Activated naive CD8-positive, alpha-beta T cell treated with anti-CD3 and anti-CD28 coated beads for 36 hours (primary cell): ENCODE measurements at places on chromosomes 11 and 22. TPM values are rescaled to one million over a fixed set of nuclear protein-coding genes. Genes with fewer than 3 reads are reported as not detected.

DNA sequence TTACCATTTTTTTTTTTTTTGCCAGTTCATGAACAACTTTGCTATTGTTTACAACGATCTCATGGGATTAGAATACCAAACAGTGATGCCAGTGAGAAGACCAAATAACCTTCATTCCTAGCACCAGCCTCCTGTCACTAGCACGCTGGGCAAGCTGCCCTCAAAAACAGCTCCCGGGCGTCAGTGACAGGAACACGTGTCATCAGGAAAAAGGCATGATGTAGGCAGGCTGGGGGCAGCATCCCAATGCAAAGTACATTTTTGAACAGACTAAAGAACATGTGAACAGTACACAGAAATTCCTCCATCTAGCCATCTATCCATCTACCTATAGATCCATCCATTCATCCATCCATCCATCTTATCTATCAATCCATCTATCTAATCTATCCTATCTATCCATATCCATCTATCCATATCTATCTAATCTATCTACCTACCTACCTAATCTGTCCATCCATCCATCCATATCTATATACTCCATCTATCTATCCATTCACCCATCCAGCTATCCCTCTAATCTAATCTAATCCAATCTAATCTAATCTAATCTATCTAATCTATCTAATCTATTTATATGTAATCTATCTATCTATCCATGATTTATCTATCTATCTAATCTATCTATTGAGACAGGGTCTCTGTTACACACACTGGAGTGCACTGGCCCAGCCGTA lies 378.5 kb downstream of the SHANK2 start:
- H3K4me3 ChIP-seq = no peak overlapping the region
- DNase-seq = no peak
- no peaks in the 10 kb centered on the region for H3K4me1 ChIP-seq
- no peak overlapping the region for H3K27ac ChIP-seq
- peaks cover 13% of the 10 kb centered on the region for H3K27me3 ChIP-seq

DNA sequence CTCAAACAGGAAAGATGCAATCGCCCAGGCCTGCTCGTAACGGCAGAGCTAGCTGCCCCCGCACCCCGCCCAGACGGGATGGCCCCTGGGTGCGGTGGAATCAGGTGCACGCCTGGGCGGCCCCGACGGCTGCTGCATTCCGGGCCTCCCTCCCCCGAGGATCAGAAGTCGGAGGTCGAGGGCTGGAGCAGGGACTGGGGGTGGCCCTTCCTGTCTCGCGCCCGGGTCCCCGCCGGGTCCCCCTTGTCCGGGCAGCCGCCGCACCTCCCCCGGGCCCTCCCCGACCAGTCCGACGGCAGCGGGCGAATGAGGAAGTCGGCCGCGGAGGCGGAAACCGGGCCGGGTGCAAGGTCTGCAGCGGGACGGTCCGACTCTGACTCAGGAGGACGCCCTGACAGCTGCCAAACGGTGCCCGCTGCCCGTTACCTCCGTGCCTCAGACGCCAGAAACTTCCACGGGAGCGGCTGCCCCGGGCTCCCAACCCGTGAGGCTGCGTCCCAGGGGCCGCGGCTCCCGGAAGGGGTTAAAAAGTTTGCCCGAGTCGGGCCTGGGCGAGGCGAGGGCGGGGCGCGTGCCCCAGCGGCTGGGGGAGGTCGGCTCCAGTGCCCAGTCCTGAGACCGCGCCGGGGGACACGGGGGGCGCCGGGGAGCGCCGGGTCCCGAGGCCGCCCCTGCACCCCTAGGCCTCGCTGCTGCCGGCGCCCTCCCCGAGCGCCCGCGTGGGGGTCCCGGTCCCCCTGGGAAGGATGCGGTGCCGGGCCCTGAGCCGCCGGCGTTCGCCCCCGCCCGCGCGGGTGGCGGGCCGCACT lies 663 bp downstream of the MYH9 start:
- no peaks in the 10 kb centered on the region for H3K27me3 ChIP-seq
- H3K27ac ChIP-seq = peak overlapping the region; percentile 96
- peak; percentile 75 for DNase-seq

DNA sequence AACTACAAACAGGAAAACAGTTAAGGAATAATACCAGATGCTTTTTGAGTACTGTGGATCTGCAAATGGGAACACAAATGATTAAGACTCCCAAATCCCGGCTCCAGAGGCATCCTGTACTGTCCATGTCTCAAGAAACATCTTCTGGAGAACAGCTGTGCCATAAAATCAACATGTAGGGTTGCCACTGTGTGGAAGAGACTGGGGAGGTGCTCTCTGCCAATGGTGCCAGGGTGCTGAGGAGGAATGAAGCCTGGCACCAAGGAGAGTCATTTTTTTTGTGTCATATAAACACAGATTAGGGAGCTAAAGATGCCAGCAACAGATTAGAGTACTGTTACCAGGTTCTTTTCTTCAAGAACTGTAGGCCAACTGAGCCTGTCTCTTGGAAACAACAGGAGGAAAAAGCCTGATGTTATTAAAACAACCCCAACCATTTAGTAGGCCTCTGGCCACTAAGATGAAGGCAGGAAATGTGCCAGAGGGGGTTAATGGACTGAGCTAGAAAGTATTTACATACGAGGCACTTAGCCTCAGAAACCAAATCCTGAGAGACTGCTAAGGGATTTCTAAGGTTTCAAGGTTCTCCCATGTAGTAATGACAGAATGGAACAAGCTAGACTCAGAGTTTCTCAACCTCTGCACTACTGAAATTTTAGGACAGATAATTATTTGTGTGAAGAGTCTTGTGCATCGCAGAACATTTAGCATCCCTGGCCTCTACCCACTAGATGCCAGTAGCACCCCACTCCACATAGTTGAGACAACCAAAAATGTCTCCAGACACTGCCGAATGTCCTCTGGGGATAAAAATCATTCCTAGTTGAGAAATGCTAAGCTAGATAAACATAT lies 54.6 kb upstream of the CHRM4 start:
- H3K36me3 ChIP-seq = peaks cover 9% of the 10 kb centered on the region
- no peak for DNase-seq
- no peak overlapping the region for H3K27ac ChIP-seq

- no peaks in the 10 kb centered on the region for H3K27me3 ChIP-seq
- H3K36me3 ChIP-seq = no peaks in the 10 kb centered on the region
- H3K4me3 ChIP-seq = peak overlapping the region; percentile 52
Measured at GRCh38 chr22:37186997-37187522, 987 bp downstream of the C1QTNF6 start.

Gene LRRC75B
- total RNA-seq = 1.1 TPM

Gene FXYD6
- total RNA-seq = not detected
